ENCODE measurements at places on chromosomes 3 and 15.

- DNase-seq, result no peak
Observed at GRCh38 chr3:164007765-164008164, 1070.5 kb downstream of the SI start.

DNA sequence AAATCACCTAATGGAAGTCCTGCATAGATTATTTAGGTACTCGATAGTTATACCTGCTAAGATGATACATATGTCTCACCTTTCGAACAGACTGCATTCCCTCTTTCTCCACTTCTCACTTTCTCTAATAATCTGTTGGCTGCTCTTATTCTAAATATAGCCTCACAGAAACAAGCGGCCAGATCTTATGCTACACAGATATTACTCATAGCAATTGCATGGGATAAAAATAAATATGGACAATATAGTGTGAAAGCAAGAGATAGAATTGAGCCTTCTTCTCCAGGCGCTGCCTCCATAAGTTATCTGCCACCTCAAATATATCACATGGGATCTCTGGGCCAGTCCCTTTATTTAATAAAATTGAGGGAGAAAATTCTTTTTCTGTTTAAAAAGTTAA is 29.5 kb upstream of the TGFBR2 start:
- no peak for DNase-seq

DNA sequence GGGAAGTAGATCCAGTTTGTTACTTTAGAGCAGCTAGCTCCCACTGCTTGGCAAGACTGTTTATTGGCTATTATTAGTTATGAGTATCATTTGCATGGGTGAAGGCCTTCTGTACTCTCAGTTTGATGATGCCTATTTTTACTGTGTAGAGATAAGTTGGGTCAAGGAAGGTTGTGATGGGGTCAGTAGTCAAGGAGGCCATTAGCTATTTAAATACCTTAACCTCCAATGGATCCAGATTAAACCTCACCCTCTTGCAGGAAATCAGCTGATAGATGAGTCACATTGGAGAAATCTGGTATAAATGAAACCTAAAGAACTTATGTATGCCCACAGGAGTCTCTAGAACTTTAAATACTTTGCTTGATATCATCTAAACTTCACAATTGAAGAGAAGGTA is 45.0 kb downstream of the THBS1 start:
- DNase-seq, result no peak

GRCh38 chr15:82081914-82082762 is 36.3 kb upstream of the MEX3B start:
- peak; percentile 19 for DNase-seq

- DNase-seq, result no peak
Observed at GRCh38 chr3:194270627-194271459, 80.3 kb downstream of the CPN2 start.

DNA sequence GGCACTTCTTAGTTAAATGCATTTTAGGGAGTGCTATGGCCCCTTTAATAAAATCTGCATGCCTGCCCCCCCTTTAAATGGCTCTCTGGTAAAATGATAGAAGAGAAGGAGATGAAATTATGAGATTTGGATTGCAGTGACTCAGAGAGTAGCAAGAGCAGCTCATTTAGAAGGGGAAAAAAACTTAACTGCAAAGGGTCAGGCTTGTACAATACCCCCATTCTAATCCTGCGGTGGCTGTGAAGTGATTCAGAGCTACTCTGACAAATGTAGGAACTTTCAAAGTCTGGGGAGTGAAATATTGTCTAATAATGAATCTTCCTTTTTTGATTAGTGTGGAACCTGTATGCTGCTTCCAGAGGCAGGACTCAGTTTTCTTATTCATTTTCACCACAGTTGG is 44.1 kb upstream of the TBC1D23 start:
- no peak for DNase-seq

- DNase-seq, result no peak
Observed at GRCh38 chr15:39778021-39778420, 4.6 kb downstream of the FSIP1 start.

GRCh38 chr3:110234831-110235230 is 836.8 kb upstream of the NECTIN3 start:
- DNase-seq, result no peak

DNA sequence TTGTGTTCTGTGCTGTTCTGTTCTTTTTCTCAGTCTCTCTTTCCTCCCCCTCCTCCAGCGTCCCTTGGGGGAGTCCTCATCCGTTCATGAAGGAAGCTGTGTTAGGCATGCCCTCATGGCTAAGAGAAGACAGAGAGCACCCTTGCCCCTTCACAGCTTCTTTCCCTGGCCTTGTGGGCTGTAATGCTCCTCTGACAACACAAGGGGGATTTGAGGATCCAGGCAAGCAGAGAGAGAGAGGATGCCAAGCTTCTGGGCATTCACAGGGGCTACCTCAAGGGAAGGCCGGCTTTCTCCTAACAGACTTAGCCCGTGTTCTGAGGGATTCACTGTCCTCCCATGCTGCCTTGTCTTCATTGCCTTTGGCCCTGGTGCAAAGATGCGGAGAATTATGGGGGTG is 389.5 kb downstream of the LRTM1 start:
- DNase-seq, result no peak

- DNase-seq, result no peak
Observed at GRCh38 chr3:185527364-185527763, 25.0 kb downstream of the LIPH start.

- DNase-seq, result no peak
Observed at GRCh38 chr3:197926418-197926817, 23.6 kb upstream of the RPL35A start.

GRCh38 chr15:28995705-28996104 is 109.9 kb downstream of the APBA2 start:
- DNase-seq, result no peak

DNA sequence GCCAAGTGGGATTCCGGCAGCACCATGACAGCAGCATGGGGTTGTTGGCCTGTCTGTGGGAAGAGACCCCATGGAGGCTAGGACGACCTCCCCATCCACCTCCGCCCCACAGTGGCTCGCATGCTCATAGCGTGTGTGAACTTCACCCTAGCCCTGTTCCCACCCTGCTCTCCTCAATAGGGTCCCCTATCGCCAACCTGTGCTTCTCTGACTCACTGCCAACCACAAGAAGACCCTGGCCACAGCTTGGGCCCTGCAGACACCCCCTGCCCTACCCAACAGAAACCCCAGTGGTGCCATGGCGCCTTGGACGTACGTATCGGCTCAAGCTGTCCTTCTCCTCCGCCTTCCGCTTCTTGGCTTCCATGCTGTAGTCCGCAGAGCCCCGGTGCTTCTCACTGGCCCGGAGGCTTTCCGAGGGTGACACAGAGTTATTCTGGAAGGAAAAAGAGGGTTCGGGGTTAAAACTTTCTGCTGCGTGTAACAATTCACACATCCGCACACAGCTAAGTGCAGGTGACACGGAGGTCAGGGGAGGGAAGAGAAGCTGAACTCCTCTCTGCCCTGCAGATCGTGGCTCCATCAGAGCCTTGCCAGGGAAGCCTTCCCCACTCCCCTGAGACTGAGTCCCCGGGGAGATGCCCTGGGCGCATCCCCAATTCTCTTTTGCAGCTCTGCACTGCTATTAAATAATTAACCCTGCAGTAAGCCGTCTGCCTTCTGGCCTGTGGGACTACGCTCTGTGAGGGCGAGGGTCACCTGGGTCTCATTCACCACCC is 37.3 kb downstream of the TLE3 start:
- DNase-seq, result no peak

DNA sequence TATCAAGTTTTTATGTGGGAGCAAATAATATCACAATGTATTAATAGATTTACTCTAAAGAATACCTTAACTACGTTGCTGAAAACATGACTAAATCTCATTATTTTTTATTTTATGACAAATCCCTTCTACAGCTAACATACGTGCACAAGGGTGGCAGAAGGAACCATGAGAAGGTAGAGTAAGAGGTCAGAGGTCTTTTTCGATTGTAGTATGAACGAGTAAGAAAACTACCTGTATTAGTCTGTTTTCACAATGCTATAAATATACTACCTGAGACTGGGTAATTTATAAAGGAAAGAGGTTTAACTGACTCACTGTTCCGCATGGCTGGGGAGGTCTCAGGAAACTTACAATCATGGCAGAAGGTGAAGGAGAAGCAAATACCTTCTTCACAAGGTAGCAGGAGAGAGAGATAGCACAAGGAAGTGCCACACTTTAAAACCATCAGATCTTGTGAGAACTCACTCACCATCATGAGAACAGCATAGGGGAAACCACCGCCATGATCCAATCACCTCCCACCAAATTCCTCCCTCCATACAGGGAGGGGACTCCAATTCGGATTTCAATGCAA is 95.3 kb downstream of the SUCLG2 start:
- DNase-seq, result no peak

DNA sequence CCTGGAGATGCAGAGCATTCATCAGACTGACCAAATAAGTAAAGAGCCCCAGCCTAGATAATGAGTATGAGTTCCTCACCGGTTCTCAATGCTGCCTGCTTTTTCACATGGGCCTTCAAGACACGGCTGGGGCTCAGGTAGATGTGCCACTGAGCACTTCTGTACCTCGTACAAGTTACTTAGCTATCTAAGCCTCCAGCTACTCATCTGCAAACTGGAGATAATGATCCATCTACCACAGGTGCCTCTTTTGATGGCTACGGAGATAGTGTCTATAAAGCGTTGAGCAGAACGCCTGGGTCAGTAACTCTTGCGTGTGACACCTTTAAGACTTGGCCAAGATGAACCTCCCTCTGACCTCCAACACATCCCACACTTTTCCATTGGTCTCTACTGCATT is 56.3 kb downstream of the CCR4 start:
- DNase-seq, result no peak

DNA sequence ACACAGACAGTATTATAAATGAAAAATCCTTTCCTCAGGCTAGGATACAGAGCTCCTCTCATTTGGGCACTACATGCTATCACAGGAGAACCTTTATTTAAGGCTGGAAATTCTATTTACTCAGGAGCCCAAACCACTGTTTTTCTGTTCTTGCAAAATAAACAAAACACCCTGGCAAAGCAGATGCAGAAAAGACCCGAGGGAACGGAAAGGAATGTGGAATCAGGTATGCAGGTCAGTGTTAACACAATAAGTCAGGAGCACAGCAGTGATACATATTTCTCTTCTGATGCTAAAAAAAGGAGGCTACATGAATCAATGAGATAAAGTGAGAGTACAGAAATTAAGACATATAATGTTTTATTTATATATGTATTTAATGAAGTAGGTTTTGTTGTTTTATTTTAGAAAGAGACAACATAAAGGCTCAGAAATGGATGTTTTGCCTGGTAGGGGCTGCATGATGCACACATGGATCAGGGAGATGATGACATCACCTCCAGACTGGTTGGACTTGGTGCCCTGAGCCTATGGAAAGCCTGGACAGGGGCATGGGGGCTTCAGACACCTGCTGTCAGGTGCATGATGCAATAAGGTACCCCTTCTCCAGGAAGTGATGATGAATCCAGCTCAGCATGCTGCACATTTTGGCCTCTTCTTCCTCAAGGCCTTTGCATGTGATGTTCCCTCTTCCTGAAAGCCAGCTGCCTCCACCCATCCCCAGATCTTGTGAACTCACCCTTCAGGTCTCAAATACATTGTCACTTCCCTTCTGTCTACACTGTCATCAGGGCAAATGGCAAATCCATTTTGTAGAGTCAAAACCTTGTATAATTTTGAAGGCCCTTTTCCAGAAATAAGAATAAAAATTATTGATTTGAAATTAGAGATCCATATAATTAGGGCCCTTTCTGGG is 19.1 kb upstream of the RBP1 start:
- DNase-seq, result no peak

- no peak for DNase-seq
Observed at GRCh38 chr3:120688121-120688520, 6.1 kb upstream of the HGD start.

- no peak for DNase-seq
Observed at GRCh38 chr15:73841756-73842725, 31.3 kb upstream of the TBC1D21 start.

GRCh38 chr15:69673291-69673881 is 220.8 kb downstream of the RPLP1 start:
- no peak for DNase-seq

DNA sequence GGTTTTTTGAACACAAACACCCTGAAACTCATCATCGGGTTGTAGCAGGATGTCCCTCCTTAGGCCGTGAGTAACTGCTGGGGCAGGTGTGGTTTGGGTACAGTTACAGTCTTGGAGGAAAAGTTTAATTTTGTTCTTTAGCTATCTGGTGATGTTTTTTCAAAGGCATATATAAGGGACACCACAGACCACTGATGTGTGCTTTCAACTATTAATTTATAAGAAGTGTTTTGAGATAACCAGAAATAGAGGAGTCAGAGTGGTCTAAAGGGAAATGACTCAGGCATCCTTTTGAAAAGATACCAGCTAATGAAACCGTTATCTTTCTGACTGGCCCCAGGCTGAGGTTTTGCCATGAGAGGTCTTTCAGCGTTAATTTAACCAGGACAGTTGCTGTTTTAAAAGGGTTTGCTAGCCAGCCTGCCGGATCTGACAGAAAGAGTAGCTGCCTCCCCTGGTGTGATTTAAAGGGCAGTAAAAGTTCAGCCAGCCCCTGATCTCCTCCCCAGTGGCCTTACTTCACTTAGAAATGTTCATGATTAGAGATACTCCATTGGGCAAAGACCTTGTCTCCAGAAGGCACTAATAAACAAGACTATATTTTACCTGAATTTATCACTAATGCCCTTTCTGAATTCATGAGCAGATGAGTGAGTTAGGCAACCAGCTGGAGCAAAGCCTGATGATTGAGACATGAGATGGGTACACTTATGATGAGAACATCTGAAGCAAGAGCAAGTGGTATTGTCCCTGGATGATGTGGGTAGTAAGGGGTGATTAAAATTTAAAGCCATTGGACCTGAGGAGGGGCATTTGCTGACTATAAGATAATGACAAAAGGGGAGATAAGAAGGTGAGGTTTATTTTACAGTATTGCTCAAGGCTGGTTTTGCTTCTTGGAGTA is 482.5 kb upstream of the TBL1XR1 start:
- no peak for DNase-seq

GRCh38 chr15:57961919-57962318 is 103.6 kb downstream of the ALDH1A2 start:
- no peak for DNase-seq

- no peak for DNase-seq
Observed at GRCh38 chr3:119778811-119779210, 3.1 kb upstream of the NR1I2 start.

- no peak for DNase-seq
Observed at GRCh38 chr15:43412096-43412495, 41.2 kb downstream of the TUBGCP4 start.

DNA sequence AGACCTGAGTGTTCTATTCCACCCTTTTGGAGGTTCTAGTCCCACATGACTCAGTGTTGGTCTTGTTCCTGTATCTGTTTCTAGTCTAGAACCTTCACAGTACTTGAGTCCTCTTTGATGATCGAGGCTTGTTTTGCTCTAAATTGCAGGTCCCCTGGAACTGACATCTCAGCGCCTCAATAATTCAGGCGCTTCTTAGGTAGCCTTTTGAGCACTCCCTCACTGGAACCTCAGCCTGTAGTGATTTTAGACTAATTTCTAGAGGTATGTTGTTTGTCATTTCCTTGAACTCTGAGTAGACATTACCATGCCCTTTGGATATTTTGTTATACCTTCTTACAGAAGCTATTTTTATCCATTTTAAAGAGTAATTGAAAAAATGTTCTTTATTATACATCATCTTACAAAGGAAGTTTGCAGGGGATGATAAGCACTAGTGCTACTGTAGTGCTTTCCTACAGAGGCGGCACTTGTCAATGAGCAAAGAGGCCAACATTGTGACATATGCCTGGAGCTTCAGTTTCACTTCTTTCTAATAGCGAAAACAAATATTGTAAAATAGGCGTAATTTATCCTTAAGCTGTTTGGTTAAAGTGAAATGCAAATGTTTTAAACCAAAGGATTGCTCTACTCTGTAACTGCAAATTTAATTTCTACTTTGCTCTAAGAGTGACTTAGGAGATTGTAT is 75.7 kb downstream of the EFL1 start:
- no peak for DNase-seq
